ENCODE measurements at places on chromosomes 13 and 19.

GRCh38 chr13:100363285-100363711 lies 225.3 kb downstream of the GGACT start:
- DNase-seq: no peak

GRCh38 chr13:30898070-30898469 lies 8.0 kb upstream of the MEDAG start:
- DNase-seq: no peak

DNA sequence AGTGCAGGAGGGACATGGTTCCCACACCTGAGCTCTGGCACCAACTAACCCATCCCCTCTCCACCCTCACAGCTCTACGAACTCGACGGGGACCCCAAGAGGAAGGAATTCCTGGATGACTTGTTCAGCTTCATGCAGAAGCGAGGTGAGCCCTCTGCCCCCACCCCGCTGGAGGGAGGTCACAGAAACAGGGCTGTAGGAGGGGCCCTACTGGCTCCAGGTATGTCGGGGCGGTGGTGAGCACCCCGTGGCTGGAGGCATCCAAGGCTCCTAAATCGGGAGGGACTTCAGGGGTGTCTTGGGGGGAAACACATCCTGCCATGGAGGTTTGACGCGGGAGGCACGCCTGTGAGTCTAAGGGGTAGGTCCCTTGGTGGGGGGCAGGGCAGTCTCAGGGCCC lies 24.1 kb upstream of the WDR18 start:
- DNase-seq: no peak

DNA sequence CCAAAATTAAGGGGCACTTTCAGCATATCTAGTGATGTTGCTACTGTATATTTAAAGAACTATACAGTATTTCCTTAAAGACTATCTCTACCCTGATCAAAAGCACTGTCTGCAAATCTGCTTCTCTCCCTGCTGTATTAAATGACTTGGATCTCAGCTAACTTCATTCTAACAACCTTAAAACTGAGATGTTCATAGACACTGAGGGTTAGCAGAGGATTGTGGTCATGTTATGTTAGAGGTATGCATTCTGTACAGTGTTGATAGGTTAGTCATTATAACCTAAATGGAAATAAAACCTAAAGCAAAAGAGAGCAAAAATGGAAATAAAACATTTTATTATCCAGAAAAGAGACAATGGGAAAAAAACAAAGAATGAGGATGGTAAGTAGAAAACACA lies 9.9 kb downstream of the GPR183 start:
- DNase-seq: no peak

GRCh38 chr19:29380581-29380980 lies 145.2 kb upstream of the VSTM2B start:
- no peak for DNase-seq

- DNase-seq: peak; percentile 58
Observed at GRCh38 chr19:4851551-4852290, 15.7 kb downstream of the PLIN3 start.

DNA sequence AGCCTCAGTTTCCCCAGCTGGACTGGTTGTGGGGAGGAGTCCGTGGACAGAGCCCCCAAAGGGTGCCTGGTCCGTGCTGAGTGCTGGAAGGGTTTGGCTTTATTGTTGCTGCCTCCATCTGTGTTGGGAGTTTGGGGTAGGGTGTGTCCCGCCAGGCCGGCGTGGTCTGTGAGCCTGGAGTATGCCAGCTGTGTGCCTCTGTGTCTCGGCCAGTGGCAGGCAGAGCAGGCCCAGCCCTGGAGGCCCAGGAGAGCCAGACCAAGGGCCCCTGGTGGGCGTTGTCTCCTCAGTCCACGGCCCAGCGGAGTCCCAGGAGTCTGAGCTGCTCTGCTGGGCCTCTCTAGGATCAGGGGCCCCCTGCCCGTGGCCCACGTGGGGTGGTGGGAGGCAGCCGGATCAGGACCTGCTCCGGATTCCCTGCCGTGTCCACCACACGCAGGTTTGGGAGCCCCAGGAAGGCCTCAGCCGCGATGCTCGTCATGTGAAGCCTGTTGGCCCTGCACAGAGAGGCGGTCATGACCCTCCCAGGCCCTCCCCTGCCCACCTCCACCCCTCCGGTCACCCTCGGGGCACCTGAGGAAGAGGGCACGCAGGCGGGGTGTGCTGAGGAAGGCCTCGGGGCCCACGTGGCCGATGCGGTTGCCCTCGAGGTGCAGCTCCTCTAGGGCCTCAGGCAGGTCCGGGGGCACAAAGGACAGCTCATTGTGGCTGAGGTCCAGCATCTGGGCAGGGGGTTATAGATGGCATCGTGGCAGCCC lies 6.6 kb downstream of the PODNL1 start:
- no peak for DNase-seq

Measured in stimulated activated CD4-positive, alpha-beta T cell treated with anti-CD3 and anti-CD28 coated beads, Interleukin-1b, Interleukin-23, amount 100 ng/mL, for 24 hours (primary cell).